Mesendoderm (in vitro differentiated cells): ENCODE measurements at places on chromosomes 16 and 17.

DNA sequence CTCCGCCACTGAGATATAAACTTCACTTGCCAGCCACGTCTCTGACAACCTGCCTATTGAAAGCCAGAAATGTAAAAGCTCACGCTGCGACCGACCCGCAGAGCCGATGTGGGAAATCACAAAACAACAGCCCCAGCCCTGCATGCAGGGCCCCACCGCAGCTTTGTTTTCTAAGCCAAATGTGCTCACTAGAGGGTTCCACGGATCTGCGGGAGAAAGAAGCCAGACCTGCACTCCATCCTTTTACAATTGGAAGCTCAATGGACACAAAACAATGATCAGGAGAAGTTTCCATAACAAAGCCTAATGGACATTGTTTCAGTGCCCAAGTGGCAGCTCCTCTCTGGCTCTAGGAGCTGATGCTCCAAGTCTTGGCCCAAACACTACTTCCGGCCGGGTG, 33.1 kb downstream of the WIPI1 start:
- no peak for DNase-seq

DNA sequence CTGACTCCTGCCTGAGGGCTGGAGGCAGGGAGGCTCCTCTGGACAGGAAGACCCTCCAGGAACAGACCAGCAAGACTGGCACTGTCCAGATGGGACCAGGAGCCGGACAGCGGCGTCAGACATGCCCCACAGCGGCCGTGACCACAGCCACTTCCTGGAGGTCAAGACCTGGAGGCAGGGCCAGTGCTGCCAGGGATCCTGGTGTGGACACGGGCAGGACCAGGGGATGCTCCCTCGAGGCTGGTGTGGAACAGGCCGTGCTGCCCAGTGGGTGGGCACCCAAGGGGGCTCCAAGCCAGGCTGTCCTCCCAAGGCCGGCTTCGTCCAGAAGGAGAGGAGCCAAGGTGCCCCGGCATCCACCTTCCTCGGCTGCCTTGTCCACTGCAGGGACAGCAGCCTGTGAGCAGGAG, 4.5 kb upstream of the CCDC57 start:
- no peak for DNase-seq

DNA sequence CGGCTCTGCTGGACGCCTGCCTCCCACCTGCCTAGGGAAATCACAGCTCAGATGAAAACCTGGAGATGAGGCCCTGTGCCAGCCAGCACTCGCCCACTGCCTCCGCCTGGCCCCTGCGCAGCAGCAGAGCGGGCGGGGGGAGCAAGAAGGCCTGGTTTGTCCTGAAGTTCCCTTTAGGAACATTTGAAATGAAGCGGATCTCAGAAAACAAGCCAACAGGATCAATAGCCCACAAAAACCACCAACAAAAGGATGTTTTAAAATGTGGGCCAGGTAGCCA, 48.0 kb downstream of the RBFOX3 start:
- no peak for DNase-seq

DNA sequence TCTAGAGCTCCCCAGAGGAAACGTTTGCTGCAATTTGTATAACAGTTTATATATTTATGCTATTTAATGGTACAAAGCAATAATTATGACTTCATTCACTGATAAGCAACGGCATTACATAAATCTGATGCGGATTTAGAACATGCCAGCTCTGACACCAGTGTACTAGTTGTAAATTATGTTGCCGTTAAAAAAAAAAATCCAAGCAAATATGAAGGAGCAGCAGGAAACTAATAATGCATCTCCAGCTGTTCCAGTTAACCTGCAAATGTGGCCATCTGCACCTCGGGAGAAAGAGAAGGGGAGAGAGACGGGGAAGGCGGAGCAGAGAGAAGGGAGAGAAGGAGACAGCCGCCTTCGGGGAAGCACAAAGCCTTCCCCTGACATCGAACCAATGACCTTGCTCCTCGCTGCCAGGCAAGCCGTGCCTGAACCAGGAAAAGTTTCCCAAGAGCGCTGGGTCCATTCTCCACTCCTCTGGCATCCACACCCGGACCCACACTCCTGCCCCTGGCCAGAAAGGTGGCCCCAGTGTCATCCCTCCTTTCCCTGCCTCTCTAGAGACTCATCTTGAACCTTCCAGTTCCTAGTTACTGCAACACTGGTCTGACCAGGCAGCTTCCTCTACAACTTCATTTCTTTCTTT, 174.8 kb downstream of the C16orf78 start:
- DNase-seq: no peak

DNA sequence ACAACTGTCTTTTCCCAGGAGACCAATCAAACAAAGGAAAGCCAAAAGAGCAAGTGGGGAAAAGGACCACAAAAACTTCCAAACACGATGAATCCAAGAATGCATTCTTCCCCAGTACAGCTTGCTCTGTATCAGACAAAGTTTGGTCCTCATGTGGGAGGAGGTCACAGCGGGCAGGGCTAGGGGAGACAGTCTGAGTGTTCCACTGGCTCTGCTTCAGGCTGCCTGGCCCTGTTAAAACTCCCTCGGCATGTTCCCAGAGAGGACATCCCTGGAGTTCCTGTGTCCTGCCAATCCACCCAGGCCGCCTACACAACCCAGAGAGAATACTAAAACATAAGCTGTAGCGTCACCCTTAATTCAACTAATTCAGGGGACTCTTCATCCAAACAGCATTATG, 415.1 kb upstream of the DYNLRB2 start:
- DNase-seq: no peak

DNA sequence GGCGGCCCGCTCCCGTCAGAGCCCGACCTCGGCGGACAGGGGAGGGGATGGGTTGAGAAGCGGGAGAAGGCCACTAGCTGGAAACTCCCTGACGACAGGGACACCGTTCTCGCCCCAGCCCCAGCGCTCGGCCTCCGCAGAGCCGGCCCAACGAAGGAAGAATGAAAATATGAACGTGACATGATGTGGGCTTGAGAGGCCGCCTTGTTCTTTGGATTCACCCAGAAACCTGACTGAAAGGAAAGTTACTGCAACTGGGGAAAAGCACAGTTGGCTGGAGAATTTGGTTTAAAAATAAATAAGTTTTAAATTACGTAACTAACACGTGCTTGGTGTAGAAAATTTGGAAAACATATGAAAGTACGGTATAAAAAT, 21.1 kb downstream of the NPTX1 start:
- peak; percentile 84 for DNase-seq

DNA sequence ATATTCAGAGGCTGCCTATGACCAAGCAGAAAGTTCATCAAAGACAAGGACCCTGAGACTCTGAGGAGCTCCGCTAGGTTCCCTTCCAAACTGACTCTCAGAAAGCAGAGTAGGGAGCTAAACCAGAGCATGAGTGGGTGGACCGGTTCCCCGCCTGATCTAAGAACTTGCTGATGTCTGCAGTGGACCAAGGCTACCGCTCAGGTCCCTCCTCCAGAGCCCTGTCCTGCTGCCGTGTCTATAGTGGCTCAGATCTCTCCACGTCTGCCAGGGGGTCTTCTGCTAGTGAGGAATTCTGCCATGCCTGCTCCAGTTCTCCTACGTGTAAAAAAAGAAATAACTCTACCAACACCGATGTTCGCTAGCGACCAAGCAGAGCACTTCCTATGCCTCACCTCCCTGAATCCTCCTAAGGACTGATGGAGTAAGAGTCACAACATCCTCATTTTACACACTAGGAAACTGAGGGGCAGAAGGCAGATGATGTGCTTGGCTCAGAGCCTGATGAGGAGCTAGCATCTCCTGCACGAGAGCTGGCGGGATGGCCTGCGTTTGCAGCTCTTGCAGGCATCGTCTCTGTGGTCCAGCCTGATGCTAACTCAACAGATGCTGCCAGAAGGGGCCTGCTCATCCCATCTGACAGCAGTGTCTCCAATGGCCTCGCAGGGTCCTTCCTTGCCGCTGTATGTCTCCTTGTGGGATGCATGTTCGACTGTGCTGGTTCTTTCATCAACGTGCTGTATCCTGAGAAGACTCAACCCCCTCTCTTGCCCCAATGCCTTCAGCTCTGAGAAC, 265.5 kb downstream of the C16orf95 start:
- DNase-seq: no peak

GRCh38 chr17:57562184-57562698, 182.9 kb downstream of the CCDC182 start:
- no peak for DNase-seq

DNA sequence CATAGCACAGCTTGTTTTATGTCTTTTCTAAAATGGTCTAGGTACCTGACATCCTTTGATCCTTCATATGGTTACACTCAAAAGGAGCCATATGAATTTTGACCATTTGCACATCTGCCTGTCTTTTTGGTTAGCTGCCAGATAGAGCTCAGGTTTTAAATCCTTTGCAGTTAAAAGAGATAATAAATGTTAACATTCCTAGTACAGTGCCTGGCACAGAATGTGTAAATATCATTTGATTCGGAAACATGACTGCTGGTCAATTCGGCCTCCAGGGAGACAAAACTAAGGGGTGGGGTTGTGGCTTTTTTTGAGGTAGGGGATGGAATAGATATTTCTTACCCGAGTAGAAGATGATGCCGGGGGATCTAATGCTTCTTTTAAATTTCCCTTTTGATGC, 64.2 kb downstream of the FTO start:
- no peak for DNase-seq

GRCh38 chr16:54077050-54077821, 209.4 kb downstream of the IRX3 start:
- peak; percentile 32 for DNase-seq
